Renal cortex interstitium (tissue), 15 donors: ENCODE measurements at places on chromosomes 16 and 17.

DNA sequence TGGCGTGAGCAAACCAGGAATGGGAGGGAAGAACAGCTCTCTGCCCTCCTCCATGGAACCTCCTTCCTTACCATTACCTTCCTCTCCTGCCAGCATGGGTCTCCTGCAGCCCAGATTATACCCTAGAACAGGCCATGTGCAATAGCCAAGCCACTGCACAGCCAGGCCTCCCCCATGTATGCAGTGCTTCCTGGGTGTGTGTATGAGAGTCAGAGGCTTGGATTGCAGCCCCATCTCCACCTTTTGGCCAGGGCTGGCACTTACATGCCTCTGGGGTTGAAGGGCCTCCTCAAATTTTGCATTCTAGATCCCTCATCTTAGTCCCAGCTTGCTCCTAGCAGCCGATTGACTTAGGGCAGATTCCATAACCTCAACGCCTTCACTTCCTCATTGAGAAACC lies 133.7 kb downstream of the GSG1L start:
- no peak for DNase-seq

- DNase-seq: no peak
Measured at GRCh38 chr17:62657690-62658089, 30.2 kb downstream of the MRC2 start.

GRCh38 chr17:39351508-39351907 lies 49.9 kb downstream of the FBXL20 start:
- DNase-seq: no peak

DNA sequence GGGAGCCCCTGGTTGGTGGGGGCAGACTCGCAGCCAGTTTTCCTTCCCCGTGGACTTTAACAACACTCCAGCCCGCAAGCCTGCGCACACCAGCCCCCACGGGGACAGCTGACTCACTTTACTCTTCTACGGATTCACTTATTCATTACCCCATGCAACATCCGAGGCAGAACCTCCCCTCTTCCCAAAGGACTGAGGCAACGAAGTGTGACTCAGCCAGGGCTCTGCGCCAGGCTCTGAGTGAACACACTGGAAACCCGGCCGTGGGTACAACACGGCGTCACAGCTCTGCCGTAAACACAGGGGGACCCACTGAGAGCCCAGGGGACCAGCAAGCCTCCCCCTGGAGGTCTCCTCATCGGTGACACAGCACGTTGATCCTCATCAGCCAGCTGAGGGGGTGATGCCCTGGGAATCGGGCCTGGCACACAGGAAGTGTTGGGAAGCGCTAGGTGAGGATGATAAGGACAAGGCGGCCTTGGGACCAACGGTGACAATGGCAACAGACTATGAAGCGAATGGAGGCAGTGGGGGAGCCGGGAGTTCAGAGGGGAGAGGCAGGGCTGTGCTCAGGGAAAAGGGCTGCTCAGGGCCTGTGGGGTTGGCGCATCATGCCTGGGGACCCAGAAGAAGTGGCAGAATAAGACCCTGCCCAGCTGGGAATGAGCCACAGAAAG lies 14.6 kb downstream of the COTL1 start:
- no peak for DNase-seq

DNA sequence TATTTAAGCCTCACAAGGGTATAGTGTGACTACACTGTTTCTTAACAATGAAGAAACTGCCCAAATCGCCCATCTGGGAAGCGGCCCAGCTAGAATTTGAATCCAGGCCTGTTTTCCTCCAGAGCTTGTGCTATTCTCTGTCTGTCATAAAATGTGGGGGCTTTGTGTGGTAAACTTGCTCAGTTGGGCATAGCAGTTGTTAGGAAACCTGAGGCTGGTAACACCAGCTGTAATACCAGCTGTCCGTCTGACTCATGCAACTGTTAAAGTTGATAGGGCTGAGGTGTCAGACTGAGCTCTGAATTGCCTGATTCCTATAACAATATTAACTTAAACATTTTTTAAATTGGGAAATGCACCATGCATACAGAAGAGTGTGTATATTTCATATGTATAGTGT lies 9.3 kb downstream of the NOD2 start:
- DNase-seq: no peak

DNA sequence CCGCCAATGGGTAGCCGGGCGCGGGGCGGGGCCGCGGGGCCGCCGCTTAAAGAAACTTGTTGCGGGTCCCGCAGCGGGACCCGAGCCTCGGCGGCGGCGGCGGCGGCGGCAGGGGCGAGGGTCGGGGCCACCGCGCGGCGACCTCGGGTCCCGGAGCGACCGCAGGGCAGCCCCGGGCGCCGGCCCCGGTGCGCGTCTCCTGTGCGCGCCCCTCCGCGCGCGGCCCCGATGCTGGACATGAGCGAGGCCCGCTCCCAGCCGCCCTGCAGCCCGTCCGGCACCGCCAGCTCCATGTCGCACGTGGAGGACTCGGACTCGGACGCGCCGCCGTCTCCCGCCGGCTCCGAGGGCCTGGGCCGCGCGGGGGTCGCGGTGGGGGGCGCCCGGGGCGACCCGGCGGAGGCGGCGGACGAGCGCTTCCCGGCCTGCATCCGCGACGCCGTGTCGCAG lies at the start of gene SOX8:
Gene SOX8, plus strand, starts transcription at position 76 of the 450 bp plus-strand sequence. Its CDS starts 153 bp downstream, at position 229.
- no peak for DNase-seq

DNA sequence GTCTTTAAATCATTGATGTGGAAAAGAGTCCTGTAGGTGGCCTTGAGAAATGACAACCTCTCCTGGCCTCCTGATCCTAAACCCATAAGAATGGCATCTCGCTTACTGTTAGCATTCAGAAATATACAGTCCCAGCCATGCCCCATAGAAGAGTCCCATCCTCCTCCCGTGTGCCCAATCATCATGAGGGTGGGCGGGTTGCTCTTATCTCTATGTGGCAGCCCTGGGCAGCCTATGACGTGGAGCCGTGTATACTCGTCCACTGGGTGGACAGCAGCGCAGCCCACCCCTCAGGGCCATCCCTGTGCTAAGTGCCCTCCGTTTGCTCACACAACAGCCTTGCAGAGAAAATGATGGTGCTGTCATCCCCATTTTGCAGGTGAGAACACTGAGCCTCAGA lies 105.3 kb downstream of the AMFR start:
- no peak for DNase-seq

DNA sequence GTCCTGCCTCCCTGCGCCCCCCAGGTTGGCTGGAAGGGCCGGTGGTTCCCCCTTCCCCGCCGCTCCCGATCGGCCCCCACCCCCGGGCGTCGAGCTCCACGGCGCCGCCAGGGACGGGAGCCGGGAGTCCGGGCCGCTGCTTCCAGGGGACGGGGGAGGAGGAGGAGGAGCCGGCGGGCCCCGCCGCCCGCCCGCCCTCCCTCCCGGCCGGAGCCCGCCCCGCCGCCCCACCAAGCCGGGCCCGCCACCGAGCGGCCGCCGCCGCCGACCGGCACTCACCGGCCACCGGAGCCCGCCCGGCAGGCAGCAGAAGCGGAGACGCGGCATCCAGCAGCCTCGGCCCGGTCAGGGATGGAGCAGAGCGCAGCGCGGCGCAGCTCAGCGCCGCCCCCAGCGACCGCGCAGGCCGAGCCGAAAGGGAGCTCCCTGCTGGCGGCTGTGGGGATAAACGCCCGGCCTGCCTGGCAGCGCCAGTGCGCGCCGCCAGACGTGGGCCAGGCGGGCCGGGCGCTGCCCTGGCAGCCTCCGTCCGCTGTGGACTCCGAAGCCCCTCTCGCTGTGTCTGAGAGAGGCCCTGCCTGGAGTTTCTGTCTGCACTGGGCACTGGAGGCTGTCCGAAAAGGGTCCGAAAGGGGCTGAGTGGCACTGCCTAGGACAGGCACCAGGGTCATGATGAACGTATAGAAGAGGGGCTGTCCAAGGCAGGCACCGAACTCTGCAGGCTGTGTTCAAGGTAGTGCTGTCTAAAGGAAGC lies at the start of gene MYO18A:
Gene MYO18A, minus strand, starts transcription at position 365 of the 754 bp plus-strand sequence. CDS start 13,458 bp downstream, outside the sequence.
- no peak for DNase-seq

DNA sequence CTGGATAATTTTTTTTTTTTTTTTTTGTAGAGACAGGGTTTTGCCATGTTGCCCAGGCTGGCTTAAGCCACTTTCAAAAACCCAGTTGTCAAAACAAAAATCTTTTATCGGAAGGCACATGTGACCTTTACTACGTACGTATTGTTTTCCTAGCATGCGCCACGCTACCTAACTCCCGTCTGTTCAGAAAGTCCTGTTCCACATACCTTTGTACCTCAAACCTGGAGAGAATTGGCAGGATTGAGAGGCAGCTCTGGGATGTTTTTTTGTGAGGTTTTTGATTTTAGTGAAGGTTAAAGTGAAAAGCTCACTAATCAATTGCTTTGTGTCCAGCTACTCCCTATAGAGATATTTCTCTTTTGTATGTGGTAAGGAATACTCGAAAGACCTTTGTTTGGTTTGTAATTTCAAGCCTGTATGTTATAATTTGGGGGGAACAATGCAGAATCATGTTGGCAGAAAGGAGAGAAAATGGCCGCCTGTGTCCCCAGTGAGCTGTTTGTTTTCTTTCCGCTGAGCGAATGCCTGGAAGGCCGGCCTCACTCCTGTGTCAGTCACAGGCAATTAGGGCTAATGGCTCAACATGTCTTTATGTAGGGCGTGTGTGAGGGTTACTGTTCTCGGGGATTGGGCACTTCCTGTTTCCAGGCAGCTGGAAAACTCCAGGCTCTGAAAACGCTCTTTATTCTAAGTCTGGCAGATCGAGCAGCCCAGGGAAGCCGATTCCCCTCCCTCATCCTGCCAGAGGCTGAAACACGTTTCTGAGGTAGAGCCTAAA lies 60.8 kb upstream of the CLEC18A start:
- DNase-seq: peak; percentile 68

DNA sequence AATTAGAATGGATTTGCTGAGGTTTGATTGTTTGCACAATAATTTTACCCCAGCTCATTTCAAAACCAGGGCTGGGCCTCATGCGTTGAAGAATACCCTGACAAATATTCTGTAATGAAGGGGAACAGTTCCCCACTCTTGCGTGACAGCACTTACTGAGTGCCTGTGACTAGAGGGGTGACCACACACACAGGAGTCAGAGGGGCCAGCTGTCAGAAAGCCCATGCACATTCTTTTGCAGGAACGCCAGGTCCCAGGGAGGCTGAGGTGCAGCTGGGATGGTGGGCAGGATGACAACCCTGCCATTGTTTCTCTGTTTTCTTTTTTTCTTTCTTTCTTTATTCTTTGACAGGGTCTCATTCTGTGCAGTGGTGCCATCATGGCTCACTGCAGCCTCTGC lies 44.6 kb downstream of the SMPD3 start:
- no peak for DNase-seq

- no peak for DNase-seq
Measured at GRCh38 chr17:78621720-78622490, 44.7 kb upstream of the DNAH17 start.

GRCh38 chr16:85554114-85554888 lies 58.8 kb upstream of the GSE1 start:
- DNase-seq: no peak

- no peak for DNase-seq
Measured at GRCh38 chr17:49916854-49917515, 52.0 kb upstream of the DLX4 start.

- no peak for DNase-seq
Measured at GRCh38 chr16:29675811-29676643, 3.0 kb upstream of the QPRT start.

- no peak for DNase-seq
Measured at GRCh38 chr16:83966153-83966696, 1.8 kb upstream of the NECAB2 start.

GRCh38 chr17:77836557-77837041 lies 121.9 kb upstream of the TNRC6C start:
- no peak for DNase-seq

DNA sequence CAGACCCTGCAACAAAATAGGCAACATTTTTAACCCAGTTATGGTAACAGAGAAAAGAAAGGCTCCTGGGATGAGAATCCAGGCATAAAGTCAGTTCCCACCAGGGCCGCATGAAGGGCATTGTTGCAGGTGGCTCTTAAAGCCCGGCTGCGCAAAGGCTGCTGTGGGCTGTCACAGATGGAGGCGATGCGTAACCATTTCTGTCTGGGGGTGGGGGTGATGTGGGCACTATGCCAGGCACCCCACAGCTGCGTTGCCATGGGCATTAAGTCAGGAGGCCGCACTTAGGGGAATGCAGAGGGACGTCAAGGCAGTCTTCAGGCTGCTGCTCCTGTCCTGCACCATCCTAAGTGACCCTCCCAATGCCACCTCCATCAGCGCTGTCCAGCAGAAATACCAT lies 228.4 kb downstream of the CPPED1 start:
- DNase-seq: no peak

DNA sequence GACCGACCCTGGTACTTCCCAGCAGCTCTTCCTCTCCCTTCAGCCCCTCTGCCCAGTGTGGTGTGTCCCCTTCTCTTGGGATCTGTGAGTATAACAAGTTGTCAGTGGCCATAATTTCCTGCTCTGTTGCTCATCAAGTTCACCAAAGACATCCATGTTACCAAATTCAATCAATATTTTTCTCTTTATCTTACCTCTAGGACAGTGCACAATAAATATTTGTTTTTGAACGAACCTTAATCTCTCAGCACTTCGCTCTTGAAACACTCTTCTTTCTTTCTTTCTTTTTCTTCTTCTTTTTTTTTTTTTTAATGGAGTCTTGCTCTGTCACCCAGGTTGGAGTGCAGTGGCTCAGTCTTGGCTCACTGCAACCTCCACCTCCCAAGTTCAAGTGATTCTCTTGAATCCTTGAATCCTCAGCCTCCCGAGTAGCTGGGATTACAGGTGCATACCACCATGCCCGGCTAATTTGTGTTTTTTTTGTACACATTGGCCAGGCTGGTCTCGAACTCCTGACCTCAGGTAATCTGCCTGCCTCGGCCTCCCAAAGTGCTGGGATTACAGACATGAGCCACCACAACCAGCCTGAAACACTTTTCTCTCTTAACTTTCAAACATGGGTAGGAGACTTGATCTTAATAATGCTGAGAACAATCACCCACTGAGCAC lies 2.7 kb upstream of the UMOD start:
- DNase-seq: no peak

GRCh38 chr17:36689089-36689667 lies 87.8 kb downstream of the MRM1 start:
- no peak for DNase-seq

- DNase-seq: no peak
Measured at GRCh38 chr16:15960124-15960971, 10.9 kb downstream of the ABCC1 start.

DNA sequence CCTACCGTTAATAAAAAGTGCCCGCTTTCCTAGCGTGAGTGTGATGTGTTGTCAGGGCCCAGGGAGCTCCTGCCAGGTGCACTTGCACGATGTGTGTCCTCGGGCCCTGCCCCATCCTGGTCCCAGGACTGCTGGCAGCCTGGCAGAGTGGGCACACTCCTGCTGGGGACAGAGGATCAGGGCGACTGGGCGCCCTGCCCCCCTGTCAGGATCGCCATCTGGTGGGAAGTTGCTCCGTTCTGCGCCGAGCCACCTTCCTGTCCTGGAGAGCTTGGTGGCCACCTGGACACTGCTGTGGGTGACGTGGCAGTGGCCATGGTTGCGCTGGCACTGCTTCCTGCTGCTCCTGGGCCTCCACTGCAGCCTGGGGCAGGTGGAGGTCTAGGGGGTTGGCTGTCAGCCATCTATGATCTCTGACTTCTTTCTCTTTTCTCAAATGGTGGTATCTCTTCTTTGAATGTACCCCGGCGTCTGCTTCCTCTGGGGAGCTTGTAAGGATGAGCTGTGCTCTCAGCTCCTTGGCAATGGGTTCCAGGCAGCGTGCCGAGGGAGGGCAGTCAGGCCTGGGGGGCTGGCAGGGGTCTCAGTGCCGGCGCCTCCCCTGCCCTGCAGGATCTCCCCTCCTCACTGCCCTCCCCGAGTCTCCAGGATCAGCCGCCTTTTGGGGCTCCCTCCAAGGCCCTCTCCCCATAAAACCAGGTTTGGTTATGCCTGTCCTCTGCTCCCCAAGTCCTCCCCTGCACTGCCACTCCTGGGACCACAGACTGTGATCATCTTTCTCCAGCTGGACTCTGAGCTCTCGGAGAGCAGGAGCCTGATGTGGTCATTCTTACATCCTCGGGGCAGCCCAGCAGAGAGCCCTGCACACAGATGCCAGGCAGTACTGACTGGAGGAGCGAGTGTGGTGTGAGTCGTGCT lies 76.9 kb downstream of the AMFR start:
- no peak for DNase-seq
